ENCODE measurements at places on chromosomes 7 and 10.

GRCh38 chr10:49549640-49550346, 10.9 kb upstream of the ERCC6 start:
- no peak for DNase-seq

- DNase-seq, result no peak
Measured at GRCh38 chr10:110010486-110011378, 2.9 kb downstream of the ADD3 start.

GRCh38 chr7:41097501-41097900, 605.4 kb downstream of the INHBA start:
- no peak for DNase-seq

DNA sequence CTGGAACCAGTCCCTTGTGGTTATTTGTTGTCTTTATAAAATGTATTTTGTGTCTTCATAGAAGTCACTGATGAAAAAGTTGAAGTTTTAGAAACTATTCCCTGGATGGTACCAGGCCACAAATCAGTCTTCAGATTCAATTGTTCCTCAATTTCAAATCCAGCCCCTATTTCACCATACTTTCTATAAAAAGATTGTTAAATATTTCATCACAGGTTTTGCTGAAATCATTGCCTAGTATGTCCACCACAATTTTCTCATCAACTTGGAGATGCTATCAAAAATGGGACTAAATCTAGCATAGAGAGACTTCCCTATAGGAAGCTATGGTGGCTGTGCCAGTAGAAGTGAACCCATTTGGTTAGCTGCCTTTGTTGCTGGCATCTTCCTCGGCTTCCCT, 118.5 kb downstream of the RAB18 start:
- no peak for DNase-seq

- no peak for DNase-seq
Measured at GRCh38 chr7:5237286-5237685, 45.5 kb upstream of the SLC29A4 start.

DNA sequence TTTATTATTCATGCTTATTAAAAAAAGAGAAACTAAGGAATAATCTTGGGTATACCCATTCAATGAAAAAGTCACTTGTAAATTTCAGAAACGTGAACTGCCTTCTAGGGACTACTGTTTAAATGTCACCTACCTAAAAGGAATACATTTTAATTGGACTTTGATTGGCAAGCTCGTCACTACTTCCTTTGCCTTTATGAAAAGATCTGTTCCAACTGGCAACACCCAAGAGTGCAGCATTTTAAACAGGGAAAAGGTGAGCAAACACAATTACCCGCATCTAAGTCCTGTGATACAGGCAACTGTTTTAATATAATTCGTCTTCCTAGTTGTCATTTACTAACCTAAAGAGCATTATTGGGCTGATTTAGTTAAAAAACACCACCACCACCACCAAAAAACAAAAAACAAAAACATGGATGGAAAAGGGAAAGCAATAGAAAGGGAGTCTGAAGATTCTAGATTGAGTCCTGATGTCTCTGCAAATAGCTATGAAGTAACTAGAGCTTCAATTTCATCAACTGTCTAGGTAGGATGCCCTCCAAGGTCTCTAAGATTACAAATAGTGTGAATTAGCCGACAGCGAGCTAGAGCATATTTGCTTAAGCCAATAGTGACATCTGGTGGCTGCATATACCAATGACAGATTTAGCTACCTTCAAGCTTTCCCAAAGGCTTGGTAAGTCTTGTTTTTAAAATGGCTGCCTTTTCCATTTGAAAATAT, 33.8 kb upstream of the ICA1 start:
- DNase-seq, result no peak

DNA sequence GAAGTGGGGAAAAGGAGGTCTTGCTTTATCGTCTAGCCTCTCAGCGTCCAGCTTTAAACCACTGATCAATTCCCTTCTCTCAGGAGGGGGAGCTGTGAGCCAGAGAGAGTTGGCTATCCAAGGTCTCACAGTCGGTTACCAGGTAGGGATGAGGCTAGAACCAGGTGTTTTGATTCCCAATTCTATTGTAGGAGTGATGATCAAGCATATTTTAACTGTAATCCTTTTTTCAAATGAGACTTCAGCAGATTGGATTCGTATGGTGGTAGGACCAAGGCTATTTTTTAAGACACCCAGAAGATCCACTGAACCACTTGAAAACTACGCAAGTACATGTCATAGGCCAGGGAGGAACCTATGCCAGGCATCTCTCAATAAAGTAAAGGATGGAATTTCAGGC, 8.4 kb downstream of the MINDY4 start:
- DNase-seq, result no peak

DNA sequence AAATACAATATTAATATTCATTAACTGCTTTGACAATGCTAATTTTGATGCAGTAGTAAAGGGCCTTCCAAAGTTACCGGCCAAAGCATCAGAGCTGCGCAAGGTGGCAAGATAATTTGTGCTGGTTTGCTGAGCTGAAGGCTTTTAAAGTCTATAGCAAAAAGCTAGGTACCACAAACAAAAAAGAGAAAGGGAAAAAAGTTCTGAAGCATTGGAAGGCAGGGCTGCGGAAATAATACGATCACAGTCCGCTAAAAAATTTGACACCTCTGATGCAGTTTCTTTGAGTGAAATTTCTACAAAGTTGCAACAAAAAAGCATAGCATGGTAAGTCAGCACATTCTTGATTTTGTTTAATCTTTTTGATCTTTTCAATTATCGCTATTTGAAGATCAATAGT, 175.6 kb downstream of the TCF7L2 start:
- no peak for DNase-seq

DNA sequence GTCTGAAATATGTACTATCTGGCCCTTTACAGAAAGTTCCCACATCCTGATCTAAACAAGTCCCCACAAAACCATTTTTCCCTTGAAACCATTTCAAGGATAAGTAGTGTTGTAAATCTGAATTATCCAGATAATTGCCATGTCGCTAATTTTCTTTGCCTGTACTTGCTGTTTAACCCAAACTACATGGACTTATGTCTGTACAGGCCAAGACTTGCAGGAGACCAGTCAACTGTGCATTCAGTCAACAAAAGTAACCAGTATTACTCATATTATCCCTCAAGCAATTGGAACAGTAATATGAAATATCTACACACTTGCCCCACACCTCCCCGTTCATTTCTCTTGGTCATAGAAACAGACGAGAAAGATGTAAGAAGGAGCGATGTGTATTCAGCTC, 347.8 kb upstream of the NFE2L3 start:
- DNase-seq, result no peak

DNA sequence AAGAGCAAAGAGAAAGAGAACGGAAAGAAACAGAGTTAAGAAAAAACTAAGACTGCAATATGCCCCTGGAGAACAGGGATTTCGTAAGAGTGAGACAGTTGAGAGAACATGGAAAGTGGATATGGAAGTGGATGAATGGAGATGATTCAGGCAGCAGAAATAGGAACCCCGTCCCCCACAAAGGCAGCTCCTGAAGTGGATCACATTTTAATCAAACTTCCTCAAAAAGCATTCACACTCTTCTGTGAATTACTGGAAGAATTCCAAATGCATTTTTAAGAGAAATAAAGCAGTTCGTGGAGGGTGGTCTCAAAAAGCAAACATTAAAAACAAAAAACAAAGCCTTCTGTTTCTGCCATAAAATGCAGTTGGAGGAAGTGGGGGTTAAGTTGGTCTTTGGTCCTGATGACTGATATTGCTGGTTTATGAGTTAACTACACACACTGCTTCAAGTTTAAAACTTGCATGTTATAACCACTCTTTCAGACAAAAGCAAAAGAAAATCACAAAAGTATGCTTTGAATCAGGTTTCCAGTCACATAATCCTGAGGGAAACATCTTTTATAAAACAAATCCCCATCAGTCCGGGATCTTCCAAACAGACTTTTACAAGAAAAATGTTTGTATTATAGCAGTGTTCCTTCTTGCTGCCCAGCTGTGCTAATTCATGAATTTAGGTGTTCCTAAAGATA, 214.3 kb downstream of the FANK1 start:
- DNase-seq, result no peak

DNA sequence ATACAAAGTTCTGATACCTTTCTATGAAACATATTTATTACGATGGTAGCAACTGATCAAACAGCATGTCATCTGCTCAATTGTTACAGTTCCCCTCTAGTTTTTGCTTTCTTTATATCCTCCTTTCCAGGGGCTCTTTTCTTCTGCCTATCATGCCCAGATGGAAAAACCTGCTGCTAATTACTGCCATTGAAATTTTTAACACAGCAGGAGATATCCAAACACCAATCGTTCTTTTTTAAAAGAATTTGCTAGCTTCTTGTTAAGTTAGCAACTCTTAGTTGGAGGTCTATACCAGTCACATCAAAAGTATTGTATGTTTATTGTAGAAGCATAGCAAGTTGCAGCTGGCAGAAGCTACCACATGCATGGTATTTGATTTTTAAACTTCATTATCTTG, 768.5 kb downstream of the NXPH1 start:
- DNase-seq, result no peak
